IMR-90 (cell line): ENCODE measurements at places on chromosomes 2 and 18. TPM values are rescaled to one million over a fixed set of nuclear protein-coding genes. Genes with fewer than 3 reads are reported as not detected.
A peak's percentile ranks its signal among the peaks of the same experiment; 100 is the strongest.

The RAB6C gene
- under 0.01 TPM in 1 of 2 replicates, not detected in the other for total RNA-seq

GRCh38 chr18:49359732-49360444, 100.6 kb downstream of the DYM start:
- peak; percentile 90 for DNase-seq

DNA sequence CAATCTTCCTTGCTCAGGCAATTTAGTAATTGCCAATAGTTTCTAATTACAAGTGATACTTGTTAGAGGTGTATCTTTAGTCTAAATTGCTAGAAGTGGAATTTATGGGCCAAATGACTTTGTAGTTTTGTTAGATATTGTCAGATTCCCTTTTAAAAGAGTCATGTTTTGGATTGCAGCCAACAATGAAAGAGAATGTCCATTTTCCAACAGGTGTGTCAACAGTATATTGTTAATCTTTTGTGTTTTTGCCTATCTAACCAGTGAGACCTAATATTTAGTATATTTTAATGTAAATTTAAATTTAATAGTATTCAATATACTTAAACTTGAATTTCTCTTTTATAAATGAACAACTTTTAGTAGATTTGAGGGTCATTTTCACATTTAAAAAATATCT, 259.4 kb upstream of the ETAA1 start:
- no peak for DNase-seq

DNA sequence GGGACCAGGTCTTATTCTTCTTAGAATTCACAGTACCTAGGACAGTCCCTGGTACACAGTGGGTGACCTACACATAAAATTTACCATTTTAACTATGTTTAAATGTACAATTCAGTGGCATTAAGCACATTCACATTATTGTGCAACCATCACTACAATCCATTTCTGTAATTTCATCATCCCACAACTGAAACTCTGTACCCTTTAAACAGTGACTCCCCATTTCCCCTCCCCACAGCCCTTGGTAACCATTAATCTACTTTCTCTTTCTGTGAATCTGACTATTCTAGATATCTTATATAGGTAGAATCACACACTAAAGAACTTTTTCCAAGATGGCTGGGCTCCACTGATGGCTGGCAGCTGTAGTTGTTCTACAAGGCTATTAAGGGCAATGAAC, 41.6 kb downstream of the GFPT1 start:
- DNase-seq: no peak

DNA sequence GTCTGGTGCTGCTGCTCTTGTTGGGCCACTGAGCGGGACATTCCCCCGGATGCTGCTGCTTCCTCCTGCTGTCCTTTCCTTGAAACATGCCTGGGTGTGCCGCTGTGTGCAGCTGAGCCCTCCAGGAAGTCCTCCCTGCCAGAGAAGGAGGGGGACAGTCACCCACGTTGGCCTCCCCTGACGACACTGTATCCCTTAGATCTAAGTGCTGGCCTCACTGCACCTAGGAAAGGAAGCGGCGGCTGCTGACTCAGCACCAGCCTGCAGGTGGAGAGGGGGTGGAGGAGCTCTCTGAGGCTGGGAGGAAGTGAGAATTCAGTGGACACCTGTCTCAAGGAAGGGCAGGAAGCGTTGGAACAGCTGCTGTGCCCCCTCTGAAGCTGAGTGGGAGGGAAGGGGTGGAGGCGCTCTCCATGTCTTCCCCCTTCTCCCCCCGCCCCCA, 239.8 kb downstream of the HAUS1 start:
- DNase-seq: no peak

DNA sequence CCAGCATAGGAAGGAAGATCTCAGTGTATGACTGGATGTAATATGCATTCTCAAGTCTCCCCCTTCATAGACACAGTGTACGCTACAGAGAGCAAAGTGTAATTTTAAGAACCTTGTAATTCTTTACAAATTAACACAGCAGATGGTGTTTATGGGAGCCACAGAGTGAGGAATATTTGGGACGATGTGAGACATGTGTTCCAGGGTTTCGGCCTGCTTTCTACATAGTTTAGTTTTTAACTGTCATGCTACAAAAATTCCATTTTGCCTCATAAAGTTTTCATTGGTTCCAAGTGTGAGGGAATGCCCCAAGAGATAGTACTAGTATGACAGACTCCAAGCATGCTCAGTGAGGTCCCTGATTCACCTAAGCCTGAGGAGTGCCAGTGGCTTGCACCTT, 76.2 kb upstream of the LRRTM1 start:
- no peak for DNase-seq

The ERICH2 gene
- total RNA-seq: not detected in 2 replicates

- peak; percentile 10 for DNase-seq
Observed at GRCh38 chr2:124822516-124822915, 797.4 kb downstream of the CNTNAP5 start.

The DPYSL5 gene
- not detected in 2 replicates for total RNA-seq

GRCh38 chr18:9025091-9025838, 77.2 kb upstream of the NDUFV2 start:
- peak; percentile 81 for DNase-seq

DNA sequence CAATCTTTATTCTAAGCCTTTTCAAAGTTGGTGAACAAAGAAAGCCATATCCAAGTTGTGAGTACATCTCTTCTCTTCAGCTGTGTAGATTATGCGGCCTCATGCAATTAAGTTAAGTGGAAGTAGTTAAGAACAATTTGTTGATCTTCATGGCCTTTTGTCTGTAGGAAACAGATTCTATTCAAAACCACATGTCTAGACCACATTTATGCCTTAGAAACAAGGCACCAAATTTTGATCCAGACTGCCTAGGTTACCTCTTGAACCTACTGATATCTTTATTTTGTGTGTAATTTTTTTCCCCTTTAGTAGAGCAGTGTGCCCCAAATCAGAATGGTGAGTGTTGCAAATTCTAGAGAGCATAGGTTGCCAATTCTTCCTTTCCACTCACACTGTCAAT, 101.6 kb upstream of the CERS6 start:
- DNase-seq: no peak
